ENCODE measurements at places on chromosomes 4 and X.

DNA sequence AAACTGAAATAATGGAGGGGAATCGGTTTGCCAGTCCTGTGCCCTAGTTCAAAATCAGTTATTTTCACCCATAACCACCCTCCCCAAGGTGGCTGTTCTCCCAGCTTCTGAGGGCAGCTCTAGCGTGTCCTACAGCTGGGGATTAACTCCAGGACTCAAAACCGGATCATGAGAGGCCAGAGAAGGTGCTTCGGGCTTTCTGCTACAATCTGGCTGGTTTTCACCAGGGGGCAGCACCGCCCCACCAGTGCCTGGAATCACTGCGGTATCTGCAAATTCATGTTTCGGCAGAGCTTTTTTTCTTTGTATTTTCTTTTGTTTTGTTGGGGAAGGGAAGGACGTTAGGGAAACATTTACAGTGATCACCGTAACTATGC lies 28.4 kb downstream of the PDHA1 start:
- DNase-seq = peak; percentile 60

GRCh38 chr4:100306018-100306417 lies 115.8 kb upstream of the DDIT4L start:
- DNase-seq = no peak

GRCh38 chr4:19614171-19614570 lies 637.5 kb upstream of the SLIT2 start:
- no peak for DNase-seq

- no peak for DNase-seq
Measured at GRCh38 chr4:101604976-101605375, 185.6 kb upstream of the BANK1 start.

- no peak for DNase-seq
Measured at GRCh38 chr4:114383721-114384120, 214.9 kb upstream of the UGT8 start.

- DNase-seq = no peak
Measured at GRCh38 chr4:16772366-16772850, 126.0 kb downstream of the LDB2 start.

DNA sequence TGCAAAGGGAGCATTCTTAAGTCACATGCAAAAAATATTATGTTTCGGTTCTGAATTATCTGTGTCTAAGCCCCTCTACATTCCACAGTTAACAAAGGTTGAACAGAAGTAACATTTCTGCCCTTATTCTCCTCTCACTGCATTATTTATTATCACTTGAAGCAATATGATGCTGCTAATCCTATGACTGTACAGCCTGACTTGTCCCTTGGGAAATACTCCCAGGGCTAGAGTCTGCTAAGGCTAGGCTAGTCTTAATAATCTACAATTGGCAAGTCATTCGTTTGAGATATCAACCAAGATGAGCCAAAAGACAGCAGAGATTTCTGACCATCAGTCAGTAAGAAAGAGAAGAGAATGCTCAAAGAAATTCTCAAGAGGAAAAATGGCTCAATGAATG lies 226.9 kb upstream of the HCCS start:
- no peak for DNase-seq

DNA sequence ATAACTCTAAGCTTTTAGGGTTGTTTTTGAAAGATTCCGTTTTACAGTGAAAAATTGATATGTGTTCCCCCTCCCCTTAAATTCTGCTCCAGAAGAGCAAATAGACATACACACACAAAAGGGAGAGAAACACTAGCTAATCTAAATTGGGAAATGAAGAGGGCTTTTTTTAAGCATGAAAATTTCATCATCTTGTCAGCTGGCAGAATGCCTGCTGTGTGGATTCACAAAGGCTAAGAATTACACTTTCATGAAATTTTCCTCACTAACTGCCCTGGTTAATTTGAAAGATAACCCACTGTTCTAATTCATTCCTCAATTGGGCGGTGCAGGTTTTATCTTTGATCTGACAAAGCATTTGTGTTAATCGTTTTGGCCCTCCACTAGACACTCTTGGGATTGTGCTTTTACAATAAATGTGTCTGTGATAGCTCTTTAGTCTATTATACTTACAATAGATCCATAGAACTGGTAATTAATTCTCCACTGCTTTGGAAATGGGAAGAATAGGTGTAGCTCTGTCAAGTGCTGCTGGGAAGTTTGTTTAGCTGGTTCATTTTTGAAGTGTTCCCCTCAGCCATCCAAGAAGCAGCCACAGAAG lies 152.9 kb downstream of the POLA1 start:
- DNase-seq = no peak

GRCh38 chr4:171265190-171265818 lies 547.9 kb upstream of the GALNTL6 start:
- DNase-seq = no peak

DNA sequence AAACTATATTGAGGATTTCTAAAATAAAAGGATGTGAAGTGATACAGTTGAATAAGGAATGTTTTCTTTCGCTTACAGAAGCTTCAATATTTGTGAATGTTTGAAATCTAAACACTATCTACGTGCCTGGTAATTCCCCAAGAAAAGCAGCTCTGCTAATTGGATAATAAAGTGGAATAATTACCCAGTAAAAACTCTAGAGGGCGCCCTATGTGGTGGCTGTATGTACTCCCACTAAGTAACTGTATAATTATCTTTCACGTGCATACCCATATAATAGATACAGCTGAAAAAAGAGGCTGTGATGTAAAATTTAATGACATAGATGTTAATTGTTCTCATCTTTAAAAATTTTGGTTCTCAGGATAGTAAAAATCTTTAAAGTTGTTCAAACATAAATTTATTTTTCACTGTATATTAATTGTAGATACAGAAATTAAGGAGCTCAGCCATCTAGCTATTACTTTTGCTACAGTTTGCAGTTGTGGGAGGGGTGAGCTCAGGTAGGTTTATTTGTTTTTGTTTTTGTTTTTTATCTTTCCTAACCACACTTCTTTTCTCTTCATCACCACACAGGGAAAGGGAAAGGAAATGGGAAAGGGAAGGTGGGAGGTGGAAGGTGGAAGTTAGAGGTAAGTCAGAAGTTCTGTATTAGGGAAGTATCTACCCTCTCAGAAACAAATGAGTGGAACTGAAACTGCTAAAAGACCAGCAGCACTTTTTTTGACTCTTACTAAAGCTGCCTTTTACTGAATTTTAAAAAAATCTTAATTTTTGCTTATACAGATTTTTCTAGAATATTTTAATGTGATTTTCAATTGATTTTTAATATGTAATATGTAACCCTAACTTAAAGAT lies 151.7 kb upstream of the RPS6KA6 start:
- no peak for DNase-seq

- no peak for DNase-seq
Measured at GRCh38 chr4:3445111-3445820, 3.5 kb downstream of the HGFAC start.

DNA sequence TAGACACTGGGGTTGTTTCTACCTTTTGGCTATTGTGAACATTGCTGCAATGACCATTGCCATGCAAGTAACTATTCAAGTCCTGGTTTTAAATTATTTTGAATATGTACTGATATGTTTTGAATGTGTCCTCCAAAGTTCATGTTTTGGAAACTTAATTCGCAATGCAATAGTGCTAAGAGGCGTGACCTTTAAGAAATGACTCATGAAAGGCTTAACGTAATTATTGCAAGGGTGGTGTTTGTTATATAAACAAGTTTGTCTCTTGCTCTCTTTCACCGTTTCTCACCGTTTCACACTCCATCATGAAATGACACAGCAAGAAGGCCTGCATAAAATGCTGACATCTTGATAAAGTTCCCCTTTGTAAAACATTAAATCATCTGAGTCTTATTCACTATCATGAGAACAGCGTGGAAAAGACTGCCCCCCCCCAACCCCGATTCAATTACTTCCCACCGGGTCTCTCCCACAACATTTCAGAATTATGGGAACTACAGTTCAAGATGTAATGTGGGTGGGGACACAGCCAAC lies 506.9 kb upstream of the FAM47C start:
- DNase-seq = no peak

- no peak for DNase-seq
Measured at GRCh38 chrX:97367125-97367524, 483.4 kb downstream of the RPA4 start.

DNA sequence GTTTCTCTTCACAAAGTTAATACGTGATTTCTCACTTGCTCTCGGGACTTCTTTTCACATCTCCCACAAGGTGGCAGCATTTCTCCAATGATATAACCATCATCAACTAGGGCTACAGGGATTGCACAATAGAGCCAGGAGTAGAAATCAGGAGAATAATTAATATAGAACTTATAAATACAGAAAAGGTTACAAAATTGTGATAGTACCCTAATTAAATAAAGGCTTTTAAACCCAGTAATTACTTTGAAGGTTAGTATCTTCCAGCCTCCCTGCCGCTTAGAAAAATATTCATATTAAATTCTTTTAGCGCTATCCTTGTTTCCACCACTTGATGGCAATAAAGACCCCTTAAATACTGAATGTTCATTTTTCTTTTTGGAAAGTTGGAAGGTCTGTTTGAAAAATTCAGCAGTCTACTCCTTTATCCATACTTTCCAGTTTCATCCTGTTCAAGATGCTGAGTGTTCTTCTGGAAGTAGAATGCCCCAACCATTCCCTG lies 65.8 kb downstream of the RASGEF1B start:
- peak; percentile 8 for DNase-seq

DNA sequence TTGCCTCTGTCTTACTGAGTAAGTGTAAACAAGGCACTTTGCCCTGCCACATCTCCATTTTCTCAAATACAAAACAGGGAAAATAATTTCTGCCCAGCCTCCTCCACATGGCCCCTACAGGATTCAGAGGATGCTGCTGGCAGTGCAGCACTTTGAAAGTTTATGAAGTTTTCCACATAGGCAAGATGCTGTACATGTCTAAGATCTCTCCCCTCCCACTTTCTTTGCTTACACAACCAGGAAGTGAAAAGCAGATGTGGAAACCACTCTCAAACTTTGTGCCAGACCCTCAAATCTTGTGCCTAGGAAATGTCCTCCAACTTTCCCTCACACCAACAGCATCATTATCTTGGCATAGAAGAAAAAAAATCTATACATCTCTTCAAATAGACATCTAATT lies 257.0 kb upstream of the LDB2 start:
- DNase-seq = no peak

- no peak for DNase-seq
Measured at GRCh38 chr4:26607776-26608175, 23.9 kb downstream of the TBC1D19 start.

DNA sequence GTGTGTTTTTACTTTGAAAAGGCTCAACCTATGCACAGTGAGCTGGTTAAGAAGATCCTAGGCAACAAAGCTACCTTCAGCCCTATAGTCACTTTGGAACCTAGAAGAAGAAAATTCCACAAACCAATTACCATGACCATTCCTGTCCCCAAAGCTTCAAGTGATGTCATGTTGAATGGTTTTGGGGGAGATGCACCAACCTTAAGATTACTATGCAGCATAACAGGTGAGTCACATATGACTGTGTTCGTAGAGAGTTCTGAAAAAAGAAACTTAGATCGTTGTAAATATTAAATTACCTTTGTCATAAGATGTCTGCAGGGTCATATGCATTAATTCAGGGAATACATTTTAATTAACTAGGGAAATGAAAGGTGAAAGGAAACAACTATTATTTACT lies 287.1 kb downstream of the ANK2 start:
- no peak for DNase-seq

DNA sequence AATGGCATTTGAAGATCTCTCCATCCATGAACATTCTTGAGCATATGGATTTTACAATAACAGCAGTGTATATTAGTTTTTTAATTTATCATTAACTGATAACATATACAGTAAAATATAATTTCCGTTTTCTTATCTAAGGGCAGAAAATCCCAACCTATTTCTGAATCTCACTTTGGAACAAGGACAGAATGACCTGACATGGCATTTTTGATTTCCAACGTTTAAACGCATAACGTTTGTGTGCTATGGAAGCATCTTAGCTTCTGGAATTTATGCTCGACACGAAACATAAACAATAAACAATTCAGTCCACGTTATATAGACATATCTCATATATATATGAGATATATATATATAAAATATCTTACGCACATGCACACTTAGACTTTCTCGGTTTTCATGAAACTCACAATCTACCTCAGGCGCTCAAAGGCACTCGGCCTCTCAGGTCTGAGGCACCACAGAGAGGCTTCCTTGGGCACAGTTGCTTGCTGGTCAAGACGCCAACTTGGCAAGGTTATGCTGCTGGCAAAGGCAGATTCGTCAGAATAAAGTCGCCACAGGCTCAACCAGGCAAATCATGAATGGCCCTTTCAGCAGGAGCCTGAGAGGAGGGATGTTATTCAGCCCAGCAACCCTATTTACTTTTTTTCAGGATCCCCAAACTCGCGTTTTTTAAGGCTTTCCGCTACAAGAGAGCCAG lies 1.0 kb upstream of the UGT8 start:
- DNase-seq = no peak

DNA sequence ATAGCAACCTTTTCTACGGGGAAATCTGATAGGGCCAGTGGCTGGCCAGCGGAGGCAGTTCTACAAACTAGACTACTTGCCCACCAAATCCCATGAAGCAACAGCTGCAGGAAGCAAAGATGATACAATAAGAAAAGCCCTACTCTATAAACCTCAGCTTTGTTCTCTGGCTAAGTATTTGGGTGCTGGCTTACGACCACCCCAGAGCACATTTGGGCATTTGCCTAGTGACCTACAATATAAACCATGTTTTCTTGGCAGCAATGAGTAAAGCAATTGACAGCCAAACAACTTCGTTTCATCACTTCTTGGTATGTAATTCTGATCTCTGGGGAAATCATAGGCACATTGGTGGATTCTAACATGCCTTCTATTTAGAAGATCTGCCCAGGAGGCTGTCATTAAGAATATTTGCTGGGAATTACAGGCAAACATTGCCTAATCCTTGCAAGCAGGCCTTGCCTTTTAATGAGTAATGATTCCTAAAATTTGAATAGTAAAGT lies 7.5 kb upstream of the LHFPL1 start:
- no peak for DNase-seq

DNA sequence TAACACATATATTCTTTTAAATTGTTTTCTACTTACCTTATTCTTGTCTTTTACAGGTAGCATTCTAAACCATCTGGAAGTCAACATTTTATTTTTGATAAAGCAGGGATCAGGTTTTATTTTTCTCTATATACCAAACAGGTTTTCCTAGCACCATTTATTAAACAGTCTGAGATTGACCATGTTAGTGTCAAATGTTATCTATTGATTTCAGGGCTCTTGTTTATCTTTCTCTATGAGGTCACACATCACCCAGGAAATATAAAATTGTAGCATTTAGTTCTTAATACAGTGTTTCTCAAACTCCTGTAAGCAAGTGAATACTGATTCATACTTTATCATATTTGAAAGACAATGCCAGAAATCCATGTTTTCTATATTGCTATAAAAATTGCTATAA lies 28.1 kb downstream of the PPP4R3C start:
- DNase-seq = no peak

DNA sequence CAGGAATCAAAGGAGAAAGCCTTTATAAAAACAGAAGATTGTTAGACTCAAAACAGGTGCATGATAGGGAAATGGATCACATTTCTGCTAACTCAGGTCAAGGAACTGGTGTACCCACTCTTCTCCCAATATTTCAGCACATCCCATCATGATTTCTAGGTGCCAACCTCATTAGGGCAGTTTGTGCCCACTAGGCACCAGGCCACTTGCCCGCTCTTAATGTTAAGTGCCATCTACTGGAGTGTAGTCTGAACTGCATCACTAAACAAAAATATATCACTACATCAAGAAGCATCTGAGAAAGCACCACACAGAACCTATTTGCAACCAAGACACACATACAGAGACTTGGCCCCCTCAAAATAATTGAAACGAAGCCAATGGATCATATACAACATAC lies 140.4 kb upstream of the GRID2 start:
- DNase-seq = no peak

All from stimulated activated CD4-positive, alpha-beta T cell treated with anti-CD3 and anti-CD28 coated beads, Interleukin-4, amount 100 ng/mL, for 4 hours (primary cell).